ENCODE measurements at places on chromosomes 5 and 9.

DNA sequence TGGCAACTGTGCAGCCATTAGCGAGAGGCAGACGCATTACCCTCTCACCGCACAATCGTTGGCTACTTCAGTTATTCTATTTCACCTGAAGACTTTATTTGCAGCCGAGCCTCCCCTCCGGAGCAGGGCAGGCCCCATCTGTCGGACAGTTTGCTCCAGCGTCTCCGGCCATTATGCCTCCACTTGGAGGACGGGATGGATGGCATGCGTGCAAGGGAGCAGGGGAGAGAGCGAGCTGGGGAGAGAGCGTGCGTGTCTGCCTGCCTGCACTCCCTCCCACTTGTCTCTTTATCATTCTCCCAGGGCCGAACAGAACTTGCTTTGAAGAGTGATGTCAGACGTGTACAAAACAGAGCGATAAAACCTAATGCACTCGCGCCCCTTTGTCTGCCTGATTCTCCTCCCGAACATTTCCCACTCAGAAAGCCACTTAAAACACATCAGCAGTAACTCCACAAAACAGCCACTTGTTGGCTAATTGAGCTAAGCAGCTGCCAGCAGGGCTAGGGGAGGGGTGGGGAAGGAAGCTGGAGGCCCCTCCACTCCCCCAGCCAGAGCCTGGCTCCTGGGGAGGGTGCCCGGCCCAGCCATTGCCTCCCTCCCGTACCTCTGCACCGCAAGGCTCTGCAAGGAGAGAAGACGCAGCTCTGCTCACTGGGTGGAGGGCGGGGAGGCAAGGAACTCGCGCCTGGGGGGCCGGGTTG, 43.4 kb upstream of the FUBP3 start:
- DNase-seq, result no peak

GRCh38 chr5:166398131-166398530, 1893.3 kb upstream of the WWC1 start:
- no peak for DNase-seq

- no peak for DNase-seq
Measured at GRCh38 chr5:151023651-151024050, 3.3 kb downstream of the GPX3 start.

DNA sequence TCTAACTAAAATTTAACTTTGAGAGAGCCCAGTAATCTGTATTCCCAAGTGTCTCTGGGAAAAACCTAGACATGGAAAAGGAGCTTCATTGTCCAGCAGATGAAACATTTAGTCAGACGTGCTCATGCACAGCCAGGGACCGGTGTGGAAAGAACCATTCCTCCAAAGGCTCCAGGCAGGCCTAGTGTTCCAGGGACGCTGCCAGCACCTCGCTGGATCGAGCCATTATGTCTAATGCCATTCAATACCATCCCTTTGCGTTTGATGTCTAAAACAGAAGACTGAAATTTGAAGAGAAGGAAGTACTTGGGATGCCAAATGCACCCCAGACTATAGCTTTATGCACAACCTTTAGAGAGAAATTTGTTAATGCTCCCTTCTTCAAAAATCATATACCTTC, 1.4 kb upstream of the CHSY3 start:
- no peak for DNase-seq

GRCh38 chr5:127785098-127785927, 82.1 kb downstream of the CCDC192 start:
- no peak for DNase-seq

- no peak for DNase-seq
Measured at GRCh38 chr9:120214332-120214731, 365.6 kb downstream of the CDK5RAP2 start.

DNA sequence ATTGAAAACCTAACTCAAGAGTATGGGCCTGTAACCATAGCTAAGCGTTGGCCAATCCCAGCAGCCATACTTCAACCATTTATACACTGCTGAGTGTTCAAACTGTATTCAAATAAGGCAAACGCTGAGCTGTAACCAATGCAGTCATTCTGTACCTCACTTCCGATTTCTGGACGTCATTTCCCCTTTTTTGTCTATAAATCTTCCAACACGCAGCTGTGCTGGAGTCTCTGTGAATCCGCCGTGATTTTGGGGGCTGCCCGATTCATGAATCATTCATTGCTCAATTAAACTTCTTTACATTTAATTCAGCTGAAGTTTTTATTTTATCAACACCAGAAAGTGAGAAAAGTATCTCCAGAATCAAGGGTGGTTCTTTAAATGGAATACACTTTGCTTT, 31.7 kb downstream of the MTX3 start:
- DNase-seq, result no peak

DNA sequence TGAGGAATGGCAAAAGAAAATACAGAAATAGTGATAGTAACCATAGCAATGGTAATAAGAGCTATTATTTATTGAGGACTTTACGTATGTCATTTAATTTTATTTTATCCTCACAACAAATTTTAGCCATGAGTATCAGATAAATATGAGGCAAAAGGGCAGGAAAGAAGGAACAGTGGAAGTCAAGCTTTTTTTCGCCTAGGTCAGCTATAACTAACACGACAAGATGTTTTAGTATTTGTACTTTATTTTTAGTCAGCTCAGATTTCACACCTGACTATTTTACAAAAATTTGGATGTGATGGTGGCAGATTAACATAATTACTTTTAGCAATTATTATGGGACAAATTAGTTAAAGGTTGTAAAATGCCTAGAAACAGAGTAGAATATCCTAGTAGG, 34.8 kb upstream of the CDKN2B start:
- no peak for DNase-seq

GRCh38 chr9:12973710-12974109, 198.9 kb downstream of the LURAP1L start:
- no peak for DNase-seq

GRCh38 chr9:104835161-104835560, 71.2 kb downstream of the NIPSNAP3B start:
- no peak for DNase-seq

DNA sequence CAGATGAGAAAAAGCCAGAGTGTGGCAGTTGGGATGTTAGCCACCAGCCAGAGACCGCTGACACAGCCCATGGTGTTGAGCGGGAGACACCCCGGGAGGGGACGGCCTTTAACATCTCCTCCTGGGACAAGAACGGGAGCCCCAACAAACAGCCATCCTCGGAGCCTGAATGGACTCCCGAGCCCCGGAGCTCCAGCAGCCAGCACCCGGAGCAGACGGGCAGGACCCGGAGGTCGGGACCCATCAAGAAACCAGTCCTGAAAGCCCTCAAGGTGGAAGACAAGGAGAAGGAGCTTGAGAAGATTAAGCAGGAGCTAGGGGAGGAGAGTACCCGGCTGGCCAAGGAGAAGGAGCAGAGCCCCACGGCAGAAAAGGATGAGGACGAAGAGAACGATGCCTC, 28.0 kb upstream of the POMT1 start:
- no peak for DNase-seq

- no peak for DNase-seq
Measured at GRCh38 chr9:70478963-70479641, 64.6 kb upstream of the KLF9 start.

GRCh38 chr5:75055727-75056144, 3.4 kb upstream of the GCNT4 start:
- DNase-seq, result no peak

- no peak for DNase-seq
Measured at GRCh38 chr5:67543720-67544270, 347.2 kb upstream of the CD180 start.

DNA sequence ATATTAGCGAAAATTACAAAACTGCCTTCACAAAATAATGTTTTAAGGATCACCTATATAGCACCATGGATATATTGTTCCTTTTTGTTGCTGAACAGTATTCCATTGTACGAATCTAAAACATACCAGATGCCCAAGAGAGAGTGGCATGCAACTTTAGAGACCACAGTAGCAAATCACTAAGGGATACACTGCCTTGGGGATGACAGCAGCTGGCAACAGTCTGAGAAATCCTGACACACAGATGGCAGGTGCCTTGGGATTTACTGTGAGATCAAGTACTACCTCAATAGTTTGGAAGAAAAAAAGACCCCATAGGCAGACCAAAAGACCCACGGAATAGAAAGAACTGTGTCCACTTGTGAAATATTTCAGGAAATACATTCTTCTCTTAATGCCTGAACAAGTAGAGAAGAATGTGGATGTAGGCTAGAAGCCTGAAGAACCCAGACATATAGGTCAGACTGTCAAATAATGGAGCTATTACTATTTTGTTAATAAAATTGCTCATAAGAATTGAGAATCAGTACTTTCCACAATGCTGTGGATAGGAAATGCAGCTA, 53.4 kb downstream of the PLPP1 start:
- no peak for DNase-seq

DNA sequence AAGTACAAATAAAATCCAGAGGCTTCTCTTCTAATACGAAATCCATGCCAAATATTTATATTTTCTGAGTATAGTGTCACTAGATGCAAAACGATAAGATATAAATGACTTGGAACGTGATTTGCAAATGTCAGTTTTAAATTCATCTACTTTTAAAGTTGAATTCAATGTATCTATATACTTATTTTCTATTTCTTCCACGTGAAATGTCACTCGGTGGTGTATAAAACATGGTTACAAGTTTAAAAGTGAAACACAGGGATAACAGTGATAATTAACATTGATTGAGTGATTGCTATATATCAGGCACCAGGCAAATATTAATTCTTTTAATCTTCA, 54.8 kb downstream of the HINT1 start:
- no peak for DNase-seq

- peak; percentile 21 for DNase-seq
Measured at GRCh38 chr9:95505717-95506427, 10.9 kb downstream of the PTCH1 start.
